Uterus (tissue), 4 donors: ENCODE measurements at places on chromosomes 6 and 20. TPM values are rescaled to one million over a fixed set of nuclear protein-coding genes. Genes with fewer than 3 reads are reported as not detected.

The SALL4 gene
- total RNA-seq: 0.55 TPM

The SLC52A3 gene
- 1.2 TPM for total RNA-seq

The CCDC167 gene
- 8.7 TPM for total RNA-seq

The CASS4 gene
- total RNA-seq: 9.1 TPM

The HDGFL1 gene
- total RNA-seq: not detected

The AIF1 gene
- 25.6 TPM for total RNA-seq

The TP53INP2 gene
- 23.2 TPM for total RNA-seq

The NKX2-4 gene
- total RNA-seq: not detected

The SLC22A1 gene
- 0.35 TPM for total RNA-seq

The XKR7 gene
- not detected for total RNA-seq

The SLC17A3 gene
- not detected for total RNA-seq

The SFTA2 gene
- total RNA-seq: not detected

The CLVS2 gene
- total RNA-seq: 11.6 TPM

The COL11A2 gene
- total RNA-seq: under 0.01 TPM

The POPDC3 gene
- total RNA-seq: not detected

The TUBB1 gene
- 0.26 TPM for total RNA-seq

The PSMB8 gene
- 30.0 TPM for total RNA-seq

The TCP11 gene
- total RNA-seq: not detected

The POU5F1 gene
- 2.8 TPM for total RNA-seq

The SLC22A7 gene
- not detected for total RNA-seq

The PRSS35 gene
- total RNA-seq: 0.59 TPM

The DACT2 gene
- 9.6 TPM for total RNA-seq

The PLG gene
- not detected for total RNA-seq

The RCAN2 gene
- 3.0 TPM for total RNA-seq

The PACRG gene
- total RNA-seq: 6.2 TPM

The PROCR gene
- 40.2 TPM for total RNA-seq

The TJAP1 gene
- 40.8 TPM for total RNA-seq

The SLC17A2 gene
- total RNA-seq: not detected

The SIRPA gene
- total RNA-seq: 11.8 TPM

The TSHZ2 gene
- total RNA-seq: 22.9 TPM
